Vagina (tissue), 2 donors: ENCODE measurements at places on chromosomes 4 and X.

GRCh38 chr4:13704035-13704434 is 76.5 kb upstream of the BOD1L1 start:
- no peak for DNase-seq

- no peak for DNase-seq
These were observed 149.7 kb downstream of the PTTG2 start for GRCh38 chr4:38109896-38110295.

- DNase-seq, result no peak
These were observed 201.3 kb upstream of the CTSO start for GRCh38 chr4:156154978-156155377.

DNA sequence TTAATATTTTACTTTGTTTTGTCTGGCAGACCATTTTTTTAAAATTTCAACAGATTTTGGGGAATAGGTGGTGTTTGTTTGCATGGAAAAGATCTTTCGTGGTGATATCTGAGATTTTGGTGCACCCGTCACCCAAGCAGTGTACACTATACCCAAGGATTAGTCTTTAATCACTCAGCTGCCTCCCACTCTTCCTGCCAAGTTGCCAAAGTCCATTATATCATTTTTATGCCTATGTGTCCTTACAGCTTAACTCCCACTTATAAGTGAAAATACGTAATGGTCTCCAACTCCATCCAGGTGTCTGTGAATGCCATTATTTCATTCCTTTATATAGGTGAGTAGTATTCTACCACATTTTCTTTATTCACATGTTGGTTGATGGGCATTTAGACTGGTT is 281.7 kb upstream of the GK2 start:
- no peak for DNase-seq

GRCh38 chr4:129804461-129804981 is 708.6 kb downstream of the C4orf33 start:
- no peak for DNase-seq

- DNase-seq, result no peak
These were observed 90.2 kb upstream of the SOD3 start for GRCh38 chr4:24705016-24705753.

- no peak for DNase-seq
These were observed 58.8 kb downstream of the FRMPD4 start for GRCh38 chrX:12197030-12197429.

- DNase-seq, result no peak
These were observed 171.3 kb downstream of the BTC start for GRCh38 chr4:74623041-74623440.

GRCh38 chr4:146960634-146961033 is 15.0 kb upstream of the TTC29 start:
- DNase-seq, result no peak

GRCh38 chrX:22247169-22247568 is 25.5 kb upstream of the CBLL2 start:
- DNase-seq, result no peak

DNA sequence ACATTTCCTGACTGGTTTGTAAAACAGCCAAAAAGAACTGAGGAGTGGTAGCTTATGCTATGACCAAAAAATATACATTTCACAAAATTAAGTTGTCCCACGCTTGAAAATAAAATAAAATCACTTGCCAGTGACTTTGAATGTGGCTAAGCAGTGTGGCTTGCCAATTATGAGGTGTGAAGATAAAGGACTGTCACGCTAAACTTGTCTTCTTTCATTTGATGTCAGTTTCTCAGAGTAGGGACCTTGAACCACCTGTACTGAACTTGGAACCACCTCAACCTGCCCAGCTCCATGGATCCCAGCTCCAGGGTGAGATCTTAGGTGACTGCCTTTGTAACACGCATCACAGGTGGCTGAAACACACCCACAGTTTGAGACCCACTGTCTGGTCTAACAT is 113.7 kb upstream of the TBL1X start:
- DNase-seq, result no peak

DNA sequence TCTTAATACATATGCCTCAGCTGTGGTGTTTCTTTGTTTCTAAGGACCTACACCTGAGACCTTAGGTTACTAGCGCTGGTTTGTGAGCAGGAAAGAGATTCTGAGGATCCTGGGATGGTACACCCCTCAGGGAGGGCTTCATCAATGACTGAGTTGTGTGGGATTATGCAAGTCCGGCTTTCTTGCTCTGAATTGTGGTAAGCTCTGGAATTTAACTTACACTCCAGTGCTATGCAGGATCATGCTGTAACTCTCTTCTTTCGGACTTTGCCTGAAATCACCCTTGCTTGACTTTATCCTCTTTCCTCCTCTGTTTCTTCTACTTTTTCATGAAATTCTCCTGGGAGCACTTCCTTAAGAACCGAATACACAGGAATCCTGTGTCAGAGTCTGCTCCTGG is 431.5 kb upstream of the BOD1L1 start:
- no peak for DNase-seq

DNA sequence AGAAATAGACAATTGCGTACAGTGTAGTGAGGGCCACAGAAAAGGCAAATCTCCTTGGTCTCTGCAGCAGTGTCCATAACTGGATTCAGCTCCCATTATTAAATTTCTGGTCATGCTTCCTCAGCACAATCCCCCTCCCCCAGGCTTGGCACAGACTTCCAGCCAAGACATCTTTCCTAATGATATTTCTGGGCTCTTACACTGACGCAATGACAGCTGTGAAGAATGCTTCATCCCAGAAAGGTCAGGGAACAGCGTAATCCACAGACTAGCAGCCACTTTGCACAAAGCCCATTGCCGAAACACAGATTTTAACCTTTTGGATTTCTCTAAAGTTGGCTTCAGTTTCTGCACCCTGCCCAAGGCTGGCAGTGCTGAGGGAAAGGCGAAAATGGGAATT is 597.6 kb upstream of the CPEB2 start:
- DNase-seq, result no peak

GRCh38 chrX:116749943-116750342 is 287.2 kb upstream of the CT83 start:
- DNase-seq, result no peak

GRCh38 chrX:37608156-37608555 is 36.7 kb downstream of the LANCL3 start:
- no peak for DNase-seq

DNA sequence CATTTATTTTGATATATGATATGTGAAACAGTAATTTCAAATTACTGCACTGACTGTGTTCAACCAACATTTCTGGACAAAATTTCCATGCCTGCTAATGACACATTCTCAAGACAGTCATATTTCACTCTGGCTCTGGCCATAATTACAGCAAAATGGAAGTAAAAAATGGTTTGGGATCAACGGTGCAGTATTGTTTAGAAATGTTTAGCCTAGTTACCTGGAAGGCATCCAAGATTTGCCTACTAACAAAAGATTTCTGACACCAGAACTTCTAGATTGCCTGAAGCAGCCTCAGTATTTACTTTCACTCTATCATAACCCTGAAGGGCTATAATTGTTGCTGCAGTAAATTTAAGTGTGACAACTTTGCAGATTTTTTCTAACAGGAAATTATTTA is 416.3 kb downstream of the PCDH10 start:
- no peak for DNase-seq

DNA sequence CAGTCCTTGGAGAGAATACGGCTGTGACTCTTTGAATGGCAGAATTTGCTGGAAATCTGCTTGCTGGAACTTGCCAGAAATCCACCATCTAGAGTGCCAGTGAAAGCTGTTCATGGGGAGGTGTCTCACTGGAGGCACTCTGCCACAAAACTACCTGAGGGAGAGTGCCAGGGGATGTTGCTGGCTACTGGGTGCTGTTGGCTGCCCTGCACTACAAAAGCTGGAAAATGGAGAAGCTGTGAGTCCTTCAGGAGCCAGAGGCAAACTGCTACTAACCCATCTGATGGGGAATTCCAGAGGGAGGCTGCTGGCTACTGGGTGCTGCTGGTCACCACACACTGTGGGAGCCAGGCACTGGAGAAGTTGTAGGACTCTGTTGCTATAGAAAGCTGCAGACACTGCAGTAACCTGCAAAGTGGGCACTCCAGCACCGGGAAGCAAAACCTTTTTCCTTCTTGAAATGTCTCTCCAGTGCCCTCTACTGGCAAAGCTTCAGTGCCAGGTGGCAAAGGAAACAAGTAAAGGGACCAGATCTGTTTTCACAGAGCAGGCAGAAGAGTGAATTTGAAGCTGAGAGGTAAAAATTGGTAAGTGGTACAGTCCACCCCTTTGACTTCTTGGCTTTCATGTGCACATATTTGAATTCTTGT is 47.8 kb upstream of the HSD17B10 start:
- no peak for DNase-seq

DNA sequence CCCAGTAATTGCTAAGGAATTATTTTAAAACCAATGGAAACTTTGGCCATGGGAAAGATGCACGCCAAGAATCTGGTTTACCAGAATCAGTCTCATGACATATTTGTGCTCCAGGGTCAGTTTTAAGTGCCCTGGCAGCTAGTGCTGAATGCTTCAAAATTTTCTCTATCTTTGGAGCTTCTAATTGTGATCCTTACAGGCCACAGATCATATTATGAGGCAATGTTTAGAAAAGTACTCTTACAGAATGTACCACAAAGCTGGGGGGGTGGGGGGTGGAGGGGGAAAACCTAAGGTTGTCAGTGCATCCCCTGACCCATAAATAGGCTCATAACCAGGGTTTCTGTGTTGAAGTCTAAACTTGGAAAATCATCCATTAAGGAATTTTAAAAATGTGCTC is 514.5 kb downstream of the INPP4B start:
- DNase-seq, result no peak

DNA sequence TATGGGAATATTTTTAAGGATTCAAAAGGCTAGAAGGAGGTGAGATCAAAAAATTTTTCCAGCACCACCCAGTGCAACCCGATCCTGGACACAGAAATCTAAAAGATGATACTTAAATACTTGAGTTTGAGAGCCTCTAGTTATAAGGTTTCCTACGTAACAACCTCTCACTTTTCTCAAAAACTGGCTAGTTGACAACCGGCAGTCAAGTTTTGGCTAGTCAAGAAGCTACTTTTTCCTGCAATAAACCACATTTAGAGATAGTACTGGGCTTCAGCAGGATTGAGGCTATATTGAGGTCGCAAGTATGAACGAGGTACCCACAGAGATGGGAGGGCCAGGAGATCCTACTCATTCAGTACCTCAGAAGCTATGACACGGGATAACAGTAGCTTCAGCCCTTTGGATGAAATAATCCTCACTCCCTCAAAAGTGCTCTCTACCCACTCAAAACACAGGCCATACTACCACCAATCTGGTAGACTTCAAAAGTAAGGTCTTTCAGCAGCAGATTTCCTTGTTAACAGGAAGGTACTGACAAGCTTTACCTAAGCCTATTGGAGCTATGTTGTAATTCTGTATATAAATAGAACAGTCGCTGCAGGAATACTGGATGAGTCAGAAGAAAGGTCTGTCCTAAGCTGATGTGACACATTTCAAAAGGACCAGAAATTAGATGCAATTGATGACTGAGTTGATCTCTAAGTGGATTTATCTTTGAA is 1.5 kb upstream of the TSPAN5 start:
- DNase-seq, result no peak

DNA sequence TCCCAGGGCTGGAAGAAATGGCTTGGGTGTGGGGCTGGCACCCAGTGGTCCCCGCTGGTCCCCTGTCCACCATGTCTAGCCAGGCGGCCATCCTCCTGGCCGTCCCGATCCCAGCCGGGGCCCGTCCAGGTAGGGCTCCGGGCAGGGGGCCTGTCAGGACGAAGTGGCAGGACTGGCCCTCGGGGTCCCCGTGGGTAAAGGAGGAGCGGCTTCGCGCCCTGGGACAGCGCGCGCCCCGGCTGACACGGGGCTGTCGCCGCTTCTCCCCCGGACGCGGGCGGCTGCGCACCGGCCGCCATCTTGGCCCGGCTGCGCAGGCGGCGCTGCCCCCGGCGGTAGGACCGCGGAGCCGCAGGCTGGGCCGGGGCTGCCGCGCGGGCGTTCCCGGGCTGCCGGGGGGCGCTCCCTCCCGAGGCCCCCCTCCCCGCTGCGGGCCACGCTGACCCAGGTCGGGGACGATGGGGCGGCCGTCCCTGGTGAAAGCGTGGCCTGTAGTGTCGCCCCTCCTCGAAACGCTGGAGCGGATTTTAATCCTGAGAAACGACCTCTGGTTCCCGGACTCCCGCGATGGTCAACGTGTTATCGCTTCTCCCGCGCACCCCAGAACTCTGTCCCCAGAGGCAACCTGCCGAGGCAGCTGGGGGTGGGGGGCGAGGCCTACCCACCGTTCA is 60.4 kb upstream of the BCOR start:
- DNase-seq, result no peak

DNA sequence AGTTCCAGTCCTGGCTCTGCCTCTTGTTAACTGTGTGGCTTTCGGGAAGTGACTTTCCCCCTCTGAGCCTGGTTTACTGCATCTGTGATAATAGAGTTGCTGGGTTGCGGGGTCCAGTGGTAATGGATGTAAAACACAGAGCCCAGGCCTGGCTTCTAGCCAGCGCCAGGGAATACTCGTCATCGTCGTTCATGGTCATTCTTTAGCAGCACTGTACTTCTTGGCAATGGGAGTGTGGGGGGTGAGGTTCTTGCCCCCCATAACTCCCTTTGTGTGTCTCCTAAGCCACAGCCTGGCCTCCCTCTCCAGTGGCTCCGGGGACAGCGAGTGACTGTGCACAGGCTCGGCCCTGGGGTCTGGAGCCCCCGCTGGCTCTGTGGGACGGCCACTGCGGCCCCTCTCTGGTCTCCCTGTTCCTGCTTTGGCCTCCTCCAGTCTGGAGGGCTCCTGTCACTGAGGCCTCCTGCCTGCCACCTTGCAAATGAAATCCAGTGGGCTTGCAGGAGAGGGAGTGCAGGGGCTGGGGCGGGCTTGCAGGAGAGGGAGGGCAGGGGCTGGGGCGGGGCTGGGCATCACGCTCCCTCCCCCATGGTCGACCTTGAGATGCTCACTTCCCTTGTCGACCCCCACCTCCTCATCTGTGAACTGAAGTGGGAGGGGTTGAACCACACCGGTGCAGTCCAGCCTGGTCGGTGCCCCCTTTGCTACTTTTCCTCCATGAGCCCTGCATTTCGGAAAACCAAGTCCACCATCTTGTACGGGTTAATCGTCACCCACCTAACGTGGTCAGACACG is 13.2 kb downstream of the PSAPL1 start:
- no peak for DNase-seq

- no peak for DNase-seq
These were observed 18.0 kb downstream of the CLCN4 start for GRCh38 chrX:10174810-10175209.

DNA sequence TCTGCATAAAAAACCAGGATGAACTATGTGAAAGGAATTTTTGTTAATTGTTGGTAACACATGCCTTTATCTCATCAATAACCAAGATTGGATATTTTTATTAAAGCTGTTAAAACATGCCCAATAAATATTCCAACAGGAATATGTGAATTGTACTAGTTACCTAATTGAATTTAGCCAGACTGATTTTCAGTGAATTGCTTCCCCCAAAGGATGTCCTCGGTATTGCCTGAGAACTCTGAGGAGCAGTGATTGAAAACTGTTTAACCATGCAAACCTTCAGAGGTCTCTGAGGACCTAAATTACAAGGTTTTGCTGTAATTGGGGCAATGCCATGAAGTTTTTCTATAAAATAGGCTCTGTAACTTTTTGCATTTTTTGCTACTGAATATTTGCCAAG is 66.6 kb downstream of the BLTP1 start:
- no peak for DNase-seq

- DNase-seq, result no peak
These were observed 133.7 kb downstream of the DCLK2 start for GRCh38 chr4:150211799-150212445.

- DNase-seq, result no peak
These were observed 149.8 kb downstream of the GBA3 start for GRCh38 chr4:22842360-22843018.
